ENCODE measurements at places on chromosomes 6 and 20.

GRCh38 chr20:41616228-41616627 lies 1.9 kb downstream of the CHD6 start:
- no peak for DNase-seq

DNA sequence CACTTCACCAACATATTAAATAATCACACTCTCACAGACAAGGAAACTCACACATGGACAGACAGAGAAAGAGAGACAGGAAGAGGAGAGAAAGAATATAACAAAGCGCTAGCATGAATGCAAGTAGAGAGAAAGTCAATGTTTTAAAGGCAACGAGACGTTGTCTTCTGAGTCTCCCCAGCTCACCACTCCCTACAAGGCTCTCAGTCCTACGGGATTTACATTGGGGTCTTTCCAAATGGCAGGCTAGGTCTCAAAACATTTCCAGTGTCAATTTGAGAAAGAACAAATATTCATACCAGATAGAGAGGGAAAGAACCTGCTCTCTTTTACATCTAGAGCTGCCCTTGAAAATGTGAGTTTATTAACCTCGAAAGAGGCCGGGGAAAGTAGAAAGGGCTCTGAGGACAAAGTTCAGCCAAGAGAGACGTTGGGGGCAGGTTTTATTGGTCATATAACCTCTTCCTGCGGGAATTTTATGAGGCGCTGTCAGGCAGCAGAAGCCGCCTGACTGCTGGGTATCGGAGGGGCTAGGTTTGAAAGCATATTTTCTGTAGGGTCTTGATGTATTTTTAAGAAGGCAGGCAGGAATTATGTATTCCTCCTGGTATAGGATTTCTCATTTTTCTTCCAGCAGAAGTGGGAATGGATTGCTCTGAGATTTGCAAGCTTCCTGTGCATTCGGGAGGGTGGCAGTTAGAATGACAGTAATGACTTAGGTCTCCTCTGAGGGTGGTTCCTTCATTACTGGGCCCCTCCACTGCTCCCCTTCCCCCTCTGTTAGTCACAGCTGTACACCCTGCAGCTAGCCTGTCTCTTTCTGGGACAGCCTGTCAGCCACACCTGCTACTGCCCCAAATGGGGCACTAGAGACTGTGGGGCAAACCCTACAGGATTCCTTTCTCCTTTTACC lies 34.4 kb upstream of the KIF16B start:
- DNase-seq: no peak

DNA sequence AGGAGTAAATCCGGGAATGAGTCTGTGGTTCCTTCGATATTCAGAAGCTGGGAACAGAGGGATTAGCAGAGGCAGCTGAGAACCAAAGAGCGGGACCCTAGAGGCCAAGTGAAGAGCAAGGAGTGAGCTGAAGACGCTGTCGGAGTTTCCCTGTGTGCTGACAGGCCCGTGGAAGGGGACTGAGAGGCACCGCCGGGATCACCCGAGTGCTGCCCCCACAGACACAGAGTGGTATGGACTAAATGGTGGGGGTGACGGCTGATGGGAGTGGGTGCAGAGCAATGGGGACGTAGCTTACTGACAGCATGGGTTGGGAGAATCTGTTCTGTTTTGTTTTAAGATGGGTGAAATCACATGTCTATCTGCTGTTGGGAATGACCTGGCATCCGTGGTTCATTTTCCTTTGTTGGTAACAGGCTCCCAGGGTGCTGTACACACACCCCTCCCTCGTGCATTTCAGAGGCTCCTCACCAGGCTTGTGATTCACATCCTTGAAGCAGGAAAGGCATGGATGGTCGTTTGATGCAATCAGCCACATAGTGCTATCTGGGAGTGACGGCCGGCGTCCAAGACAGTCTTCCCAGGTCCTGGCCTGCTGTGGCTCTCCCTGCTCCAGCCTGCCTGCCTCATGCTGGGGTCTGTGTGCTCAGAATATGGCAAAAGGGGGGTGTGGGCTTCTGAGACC lies 97.4 kb downstream of the THBS2 start:
- DNase-seq: no peak

- no peak for DNase-seq
Observed at GRCh38 chr6:14573703-14574290, 456.2 kb downstream of the CD83 start.

DNA sequence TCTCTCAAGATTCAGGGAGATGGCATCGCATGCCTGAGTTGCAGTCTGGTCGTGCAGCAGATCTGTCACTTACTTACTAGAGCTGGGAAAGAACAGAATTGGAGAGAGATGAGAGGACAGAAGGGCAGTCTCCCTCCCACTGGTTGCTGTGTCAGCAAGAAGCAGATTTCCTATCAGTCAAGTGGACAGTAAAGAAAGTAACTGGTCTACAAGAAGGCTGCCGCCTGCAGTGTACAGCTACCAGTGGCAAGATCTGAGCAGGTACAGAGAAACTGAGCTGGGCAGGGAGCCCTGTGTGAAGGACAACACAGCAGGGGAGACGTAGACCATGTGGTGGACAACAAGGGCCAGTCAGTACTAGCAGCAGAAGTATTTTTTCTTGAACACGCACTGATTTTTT lies 49.5 kb upstream of the PCSK2 start:
- no peak for DNase-seq

GRCh38 chr6:43454290-43454695 lies 1.1 kb downstream of the DLK2 start:
- DNase-seq: no peak

GRCh38 chr6:148799647-148800046 lies 52.8 kb downstream of the UST start:
- no peak for DNase-seq

DNA sequence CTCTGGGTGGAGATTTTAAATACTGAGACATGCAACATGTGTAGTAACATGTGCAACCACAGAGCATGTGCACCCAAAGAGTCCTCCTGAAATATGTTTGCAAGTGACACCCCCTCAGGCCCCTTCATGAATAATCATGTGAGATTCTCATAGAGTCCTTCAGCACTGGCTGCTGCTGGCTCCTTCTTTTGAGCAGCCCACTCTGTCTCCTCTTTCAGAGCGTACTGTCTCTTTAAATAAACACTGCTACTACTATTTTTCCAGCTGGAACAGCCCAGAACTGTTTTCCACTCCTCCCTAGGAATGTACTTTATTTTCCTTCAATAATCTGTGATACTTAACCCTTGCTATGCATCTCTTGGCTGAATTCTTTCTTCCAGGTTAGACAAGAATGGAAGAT lies 42.0 kb downstream of the HLA-DRB5 start:
- no peak for DNase-seq

- no peak for DNase-seq
Observed at GRCh38 chr6:41098366-41098765, 25.6 kb downstream of the NFYA start.

DNA sequence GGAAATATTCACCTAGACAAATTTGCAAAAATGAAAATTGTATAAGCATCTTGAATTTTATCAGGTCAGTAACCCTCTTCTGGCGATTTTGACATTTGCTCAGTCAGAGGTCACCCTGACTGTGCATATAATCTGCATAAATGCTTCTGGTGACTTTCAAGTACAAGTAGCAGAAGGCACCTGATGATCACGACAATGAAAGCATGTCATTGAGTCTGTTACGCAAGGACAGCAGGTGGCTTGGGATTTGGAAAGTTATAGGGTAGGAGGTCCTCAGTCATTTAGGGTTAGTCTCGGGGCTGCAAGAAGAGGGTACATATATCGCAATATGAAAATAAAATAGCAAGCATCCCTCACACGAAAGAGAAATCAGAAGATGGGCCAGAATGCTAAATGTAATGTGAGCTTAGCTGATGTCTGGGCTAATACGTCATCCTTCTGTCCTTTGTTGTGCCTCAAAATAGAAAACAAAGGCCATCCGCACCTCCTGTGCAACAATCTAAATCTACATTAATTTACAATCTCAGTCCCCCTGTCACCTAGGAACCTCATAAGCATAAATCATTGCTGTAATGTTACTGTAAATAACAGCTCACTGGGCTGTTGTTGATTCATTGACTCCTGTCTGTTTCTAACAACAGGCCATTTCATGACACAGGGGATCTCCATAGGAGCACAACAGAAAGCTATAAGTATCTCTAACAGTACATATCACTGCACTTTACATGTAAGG lies 155.2 kb upstream of the RSPO3 start:
- no peak for DNase-seq

DNA sequence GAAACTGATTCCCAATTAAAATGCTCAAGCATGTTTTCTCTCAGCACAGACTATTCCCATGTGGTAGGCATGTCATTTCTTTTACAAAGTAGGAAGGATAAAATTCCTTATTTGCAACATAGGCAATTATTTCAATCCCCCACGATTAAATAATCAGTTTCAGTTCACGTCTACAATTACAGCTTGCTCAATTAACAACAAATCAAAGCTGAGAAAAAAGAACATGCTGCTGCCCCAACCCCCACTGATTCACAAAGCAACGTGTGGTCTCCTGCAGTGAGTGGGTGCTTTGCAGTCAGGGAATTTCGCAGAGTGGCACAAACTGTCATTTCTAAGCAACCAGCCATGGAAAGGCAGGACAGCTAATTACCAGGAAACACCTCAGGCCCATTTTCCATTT lies 17.0 kb downstream of the RNASET2 start:
- DNase-seq: no peak

All from LNCaP clone FGC (cell line).